ENCODE measurements at places on chromosomes 4 and X.

DNA sequence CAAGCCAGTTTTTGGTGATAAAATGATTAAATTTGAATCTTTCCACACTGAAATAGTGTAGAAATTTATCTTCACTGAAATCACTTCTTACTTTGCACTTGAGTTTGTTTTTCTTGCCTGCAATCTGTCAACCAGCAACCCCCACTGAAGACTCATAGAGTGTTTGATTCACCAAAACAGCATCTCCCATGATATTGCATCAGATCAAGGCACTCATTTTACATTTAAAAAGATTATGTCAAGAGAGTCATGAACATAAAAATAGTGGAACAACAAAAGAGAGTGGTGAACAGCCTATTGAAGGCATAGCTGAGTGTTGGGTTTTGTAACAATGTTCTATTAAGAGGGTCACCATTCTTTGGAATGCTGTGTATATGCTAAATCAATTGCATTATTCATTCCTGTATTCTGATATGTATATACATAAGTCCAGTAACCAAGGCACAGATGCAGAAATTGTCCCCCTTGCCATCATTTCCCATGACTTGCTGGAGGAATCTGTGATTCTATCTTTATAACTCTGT, 1934.9 kb downstream of the ARAP2 start:
- DNase-seq, result no peak

- no peak for DNase-seq
Measured at GRCh38 chr4:86977621-86978184, 42.9 kb downstream of the AFF1 start.

- DNase-seq, result no peak
Measured at GRCh38 chr4:80232707-80233370, 33.6 kb upstream of the FGF5 start.

- DNase-seq, result no peak
Measured at GRCh38 chrX:131752493-131753198, 208.8 kb downstream of the OR13H1 start.

DNA sequence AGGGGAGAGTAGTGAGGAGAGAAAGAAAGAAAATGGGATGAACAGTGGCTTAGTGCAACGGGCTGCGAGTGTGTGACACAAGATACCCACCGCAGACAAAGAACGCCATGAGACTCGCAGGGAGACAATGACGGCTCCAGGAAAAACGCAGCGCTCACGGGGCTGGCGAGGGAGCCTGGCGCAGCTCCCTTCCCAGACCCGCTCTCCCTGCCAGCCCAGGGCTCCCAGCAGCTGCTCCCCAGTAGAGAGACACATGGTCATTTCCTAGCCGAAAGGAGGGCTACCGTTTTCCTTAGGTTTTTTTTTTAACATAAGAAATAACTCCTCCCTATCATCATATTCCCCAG, 149.5 kb downstream of the MAML3 start:
- DNase-seq, result no peak

DNA sequence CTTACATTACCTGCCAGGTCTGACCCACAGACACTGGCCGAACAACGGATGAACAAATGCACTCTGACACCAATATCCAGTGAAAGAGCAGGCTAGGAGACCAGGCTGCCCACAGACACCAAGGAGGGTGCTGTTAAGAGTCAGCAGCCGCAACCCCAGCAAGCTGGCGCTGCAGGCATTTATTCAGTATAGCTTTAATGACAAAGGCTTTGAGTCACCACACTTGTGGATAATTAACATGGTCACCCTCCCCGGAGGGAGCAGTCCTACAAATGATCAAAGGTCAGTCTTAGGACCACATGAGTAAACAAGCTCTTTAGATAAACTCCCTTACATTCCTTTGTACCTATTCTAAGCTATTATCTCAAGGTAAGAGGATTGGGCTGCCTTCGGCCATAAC, 368.5 kb upstream of the GRID2 start:
- no peak for DNase-seq

GRCh38 chr4:5126857-5127256, 75.6 kb downstream of the STK32B start:
- DNase-seq, result no peak

DNA sequence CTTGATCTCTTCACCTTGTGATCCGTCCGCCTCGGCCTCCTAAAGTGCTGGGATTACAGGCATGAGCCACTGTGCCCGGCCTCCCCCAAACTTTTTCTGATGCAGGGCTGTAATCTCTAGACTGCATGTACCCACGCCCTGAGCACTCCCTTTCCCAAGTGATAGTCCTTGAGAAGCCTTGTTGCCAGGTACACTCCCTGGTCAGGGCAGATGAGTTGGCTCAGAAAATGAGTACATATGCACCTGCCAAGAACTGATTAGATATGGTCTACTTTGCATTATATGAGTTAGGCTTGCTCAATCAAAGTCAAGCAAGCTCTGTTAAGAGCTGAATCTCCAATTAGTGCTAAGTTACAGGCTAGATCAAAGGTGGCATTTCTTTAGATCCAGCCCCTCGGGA, 20.3 kb downstream of the APOO start:
- DNase-seq, result no peak

- no peak for DNase-seq
Measured at GRCh38 chr4:37705571-37705970, 19.4 kb upstream of the RELL1 start.

DNA sequence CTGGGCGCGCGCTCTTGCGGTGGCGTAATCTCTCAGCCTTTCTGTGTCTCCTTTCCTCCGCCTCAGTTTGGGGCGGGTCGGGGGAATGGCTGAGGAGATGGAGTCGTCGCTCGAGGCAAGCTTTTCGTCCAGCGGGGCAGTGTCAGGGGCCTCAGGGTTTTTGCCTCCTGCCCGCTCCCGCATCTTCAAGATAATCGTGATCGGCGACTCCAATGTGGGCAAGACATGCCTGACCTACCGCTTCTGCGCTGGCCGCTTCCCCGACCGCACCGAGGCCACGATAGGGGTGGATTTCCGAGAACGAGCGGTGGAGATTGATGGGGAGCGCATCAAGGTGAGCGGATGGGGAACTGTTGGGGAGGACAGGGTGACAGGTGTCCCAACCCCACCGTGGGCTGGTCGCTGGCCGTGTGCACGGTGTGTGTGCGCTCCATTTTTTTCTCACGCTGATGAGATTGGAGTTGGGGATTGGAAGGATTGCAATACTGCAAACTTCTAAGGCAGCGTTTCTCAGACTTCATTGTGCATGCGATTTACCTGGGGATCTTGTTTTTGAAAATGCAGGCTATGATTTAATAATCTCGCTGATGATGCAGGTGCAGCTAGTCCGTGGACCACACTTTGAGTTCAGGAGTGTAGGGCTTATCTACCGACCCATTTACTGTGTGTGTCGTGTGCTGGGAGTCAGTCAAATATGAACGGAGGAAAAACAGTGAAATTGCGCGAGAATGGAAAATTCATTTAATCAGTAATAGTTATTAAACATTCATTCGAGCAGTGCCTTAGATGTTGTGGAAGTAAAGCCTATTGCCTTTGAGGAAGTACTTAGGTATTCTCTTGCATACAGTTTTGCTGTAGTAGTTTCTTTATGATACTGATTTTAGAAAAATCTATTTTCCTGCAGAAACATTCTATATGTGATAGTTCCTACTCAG, at the start of gene RAB33B:
RAB33B (plus strand) TSS at position 11 of the 935 bp plus-strand sequence; CDS start at position 86, 75 bp downstream.
- DNase-seq, result no peak

- no peak for DNase-seq
Measured at GRCh38 chrX:47244676-47245075, 11.9 kb downstream of the USP11 start.

DNA sequence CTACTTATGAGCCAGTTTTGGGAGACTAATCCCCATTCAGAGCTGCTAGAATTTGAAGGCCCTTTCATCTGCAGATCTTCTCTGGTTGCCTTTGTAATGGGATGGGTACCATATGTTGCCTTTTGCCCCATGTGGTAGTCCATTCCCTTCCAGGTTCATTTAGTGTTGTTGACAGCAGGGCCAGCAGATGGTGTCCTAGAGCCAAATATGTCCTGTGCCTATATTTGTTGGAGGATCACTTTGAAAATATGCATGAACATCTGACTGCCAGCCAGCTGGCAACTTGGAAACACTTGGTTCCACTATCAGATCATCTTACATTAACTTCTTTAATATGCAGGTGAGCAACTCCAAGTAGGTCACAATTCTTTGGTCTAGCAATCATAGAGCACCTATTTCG, 30.4 kb downstream of the CFAP299 start:
- no peak for DNase-seq

- no peak for DNase-seq
Measured at GRCh38 chr4:158778712-158779111, 9.9 kb downstream of the FNIP2 start.

DNA sequence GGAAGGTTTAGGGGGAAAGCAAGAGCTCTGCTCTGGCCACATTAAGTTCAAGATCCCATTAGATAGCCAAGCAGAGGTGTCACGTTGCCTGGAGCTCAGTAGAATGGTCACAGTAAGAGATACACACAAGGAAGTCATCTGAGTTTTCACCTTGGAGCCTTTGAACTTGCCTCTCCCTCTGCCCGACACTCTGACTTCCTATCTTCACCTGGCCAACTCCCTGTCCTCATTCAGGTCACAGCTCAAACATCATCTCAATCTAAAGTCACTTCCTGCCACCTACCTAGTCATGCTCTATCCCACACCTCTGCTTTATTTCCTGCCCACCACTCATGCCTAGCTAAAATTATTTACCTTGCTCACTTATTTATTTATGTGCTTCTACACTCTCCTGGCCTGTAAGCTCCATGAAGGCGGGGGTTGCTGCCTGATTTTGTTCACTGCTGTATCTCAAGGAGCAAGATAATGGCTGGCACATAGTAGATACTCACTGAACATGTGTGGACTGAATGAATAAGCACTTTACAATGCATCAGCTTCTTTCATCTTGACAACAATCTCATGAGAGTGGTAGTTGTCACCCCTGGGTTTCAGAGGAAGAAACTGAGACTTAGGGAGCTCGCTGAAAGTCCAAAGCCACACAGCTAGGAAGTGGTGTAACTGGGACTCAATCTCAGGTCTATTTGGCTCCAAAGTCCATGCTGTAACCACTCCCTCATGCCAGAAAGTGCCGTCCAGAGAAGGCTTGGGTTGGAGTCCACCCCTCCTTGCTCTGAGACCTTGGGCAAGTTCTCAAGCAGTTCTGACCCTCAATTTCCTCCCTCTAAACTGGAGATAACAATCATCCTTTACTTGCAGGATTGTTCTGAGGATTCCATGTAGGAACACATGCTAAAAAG, 40.3 kb downstream of the EFNB1 start:
- no peak for DNase-seq

GRCh38 chrX:19867411-19867732, 20.0 kb downstream of the SH3KBP1 start:
- no peak for DNase-seq

- DNase-seq, result no peak
Measured at GRCh38 chrX:69162361-69162865, 2.8 kb downstream of the PJA1 start.

GRCh38 chr4:184331268-184331995, 113.8 kb upstream of the ENPP6 start:
- DNase-seq, result no peak

- DNase-seq, result no peak
Measured at GRCh38 chr4:40626183-40626990, 3.3 kb downstream of the RBM47 start.

DNA sequence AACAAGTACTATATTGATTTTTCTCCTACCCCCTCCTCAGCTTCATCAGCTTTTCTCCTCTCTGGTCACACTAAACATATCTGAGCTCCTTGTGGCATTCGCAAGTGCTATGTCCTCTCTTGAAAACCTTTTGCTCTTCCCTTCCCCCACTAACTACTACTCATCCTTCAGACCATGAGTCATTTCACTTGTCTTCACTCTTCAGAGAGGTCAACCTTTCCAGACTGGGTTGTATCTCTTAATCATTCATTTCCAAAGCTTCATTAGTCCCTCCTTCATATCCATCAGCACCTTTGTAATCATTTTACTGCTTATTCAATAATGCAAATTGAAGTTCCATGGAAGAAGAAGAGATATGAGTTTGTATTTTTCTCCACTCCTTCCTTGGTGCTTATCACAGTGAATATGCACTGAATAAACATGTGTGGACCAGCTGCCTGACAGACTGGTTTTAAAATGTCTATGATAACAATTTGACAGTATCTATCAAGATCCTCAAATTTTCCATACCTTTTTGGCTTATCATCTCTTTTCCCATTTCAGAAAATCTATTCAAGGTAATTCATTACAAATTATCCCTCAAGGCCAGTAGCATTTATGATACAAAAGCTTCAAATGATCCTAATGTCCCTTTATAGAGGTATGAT, 28.4 kb downstream of the DDX60L start:
- no peak for DNase-seq

DNA sequence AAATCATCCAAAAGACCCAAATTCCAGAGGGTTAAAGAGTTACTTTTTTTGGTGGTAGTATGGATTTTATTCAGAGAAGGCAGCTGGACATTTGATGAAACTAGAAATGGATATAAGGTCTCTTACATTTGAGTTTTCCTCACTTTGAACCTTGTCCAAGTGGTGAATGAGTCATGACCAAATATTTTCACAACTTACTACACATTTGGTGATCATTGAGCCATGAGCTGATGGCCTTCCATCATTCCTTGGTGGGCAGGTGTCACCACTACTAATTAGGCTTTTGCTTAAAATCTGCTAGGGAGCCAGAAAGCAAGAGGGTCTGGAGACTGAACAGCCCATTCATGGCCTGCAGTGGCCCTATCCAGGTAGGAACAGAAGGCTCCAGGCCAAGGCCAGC, 620.2 kb upstream of the INTU start:
- no peak for DNase-seq

DNA sequence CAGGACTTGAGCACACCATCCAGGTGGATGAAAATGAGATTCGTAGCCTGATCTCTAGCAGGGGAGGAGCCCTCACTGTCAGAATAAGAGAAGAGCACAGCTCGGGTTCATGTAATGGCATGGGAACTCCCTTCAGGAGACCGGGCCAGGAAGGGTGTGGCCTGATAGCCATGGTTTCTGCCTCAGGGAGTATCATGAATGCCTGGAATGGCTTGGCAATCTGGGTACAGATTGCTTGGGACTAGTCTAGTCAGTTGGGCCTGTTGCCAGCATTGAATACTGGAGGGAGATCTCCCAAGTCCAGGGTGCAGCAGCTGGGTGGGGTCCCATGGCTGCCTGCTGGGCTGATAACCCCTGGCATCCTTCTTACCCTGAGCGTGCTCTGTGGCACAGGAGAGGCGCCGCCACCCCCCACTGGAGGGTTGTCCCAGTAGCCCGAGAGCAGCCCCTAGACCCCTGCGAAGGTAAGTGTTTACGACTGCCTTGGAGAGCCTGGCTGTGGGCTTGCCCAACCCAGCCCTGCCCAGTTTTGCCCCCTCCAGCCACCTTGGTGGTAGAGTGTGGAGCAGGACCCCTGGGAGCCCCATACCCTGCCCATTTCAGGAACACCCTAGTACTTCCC, 298.8 kb downstream of the TEX13A start:
- no peak for DNase-seq

DNA sequence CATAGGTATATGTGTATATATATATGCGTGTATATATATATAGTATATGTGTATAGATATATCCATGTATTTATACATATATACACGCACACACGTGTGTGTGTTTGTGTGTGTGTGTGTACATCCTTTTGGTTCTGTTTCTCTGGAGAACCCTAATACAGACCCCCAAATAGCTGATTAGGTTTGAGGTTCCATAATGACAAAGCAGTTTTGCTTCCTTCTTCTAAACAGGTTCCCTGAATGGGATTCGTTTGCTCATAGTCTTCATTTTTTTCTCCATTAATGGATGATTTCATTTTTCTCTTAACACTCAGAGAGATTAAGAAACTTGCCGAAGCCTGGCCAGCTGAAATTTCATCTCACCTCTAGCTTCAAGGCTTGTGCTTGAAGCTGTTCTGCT, 234.0 kb upstream of the BCOR start:
- DNase-seq, result no peak

- DNase-seq, result no peak
Measured at GRCh38 chr4:6912441-6912840, 2.8 kb downstream of the TBC1D14 start.

All from HuH-7.5 (cell line).